ENCODE measurements at places on chromosomes 5 and 9.

GRCh38 chr5:138849439-138849838 lies 25.7 kb downstream of the LRRTM2 start:
- peak; percentile 51 for DNase-seq

- DNase-seq: peak; percentile 7
These were observed 1.3 kb downstream of the EEIG1 start for GRCh38 chr9:127979333-127980059.

DNA sequence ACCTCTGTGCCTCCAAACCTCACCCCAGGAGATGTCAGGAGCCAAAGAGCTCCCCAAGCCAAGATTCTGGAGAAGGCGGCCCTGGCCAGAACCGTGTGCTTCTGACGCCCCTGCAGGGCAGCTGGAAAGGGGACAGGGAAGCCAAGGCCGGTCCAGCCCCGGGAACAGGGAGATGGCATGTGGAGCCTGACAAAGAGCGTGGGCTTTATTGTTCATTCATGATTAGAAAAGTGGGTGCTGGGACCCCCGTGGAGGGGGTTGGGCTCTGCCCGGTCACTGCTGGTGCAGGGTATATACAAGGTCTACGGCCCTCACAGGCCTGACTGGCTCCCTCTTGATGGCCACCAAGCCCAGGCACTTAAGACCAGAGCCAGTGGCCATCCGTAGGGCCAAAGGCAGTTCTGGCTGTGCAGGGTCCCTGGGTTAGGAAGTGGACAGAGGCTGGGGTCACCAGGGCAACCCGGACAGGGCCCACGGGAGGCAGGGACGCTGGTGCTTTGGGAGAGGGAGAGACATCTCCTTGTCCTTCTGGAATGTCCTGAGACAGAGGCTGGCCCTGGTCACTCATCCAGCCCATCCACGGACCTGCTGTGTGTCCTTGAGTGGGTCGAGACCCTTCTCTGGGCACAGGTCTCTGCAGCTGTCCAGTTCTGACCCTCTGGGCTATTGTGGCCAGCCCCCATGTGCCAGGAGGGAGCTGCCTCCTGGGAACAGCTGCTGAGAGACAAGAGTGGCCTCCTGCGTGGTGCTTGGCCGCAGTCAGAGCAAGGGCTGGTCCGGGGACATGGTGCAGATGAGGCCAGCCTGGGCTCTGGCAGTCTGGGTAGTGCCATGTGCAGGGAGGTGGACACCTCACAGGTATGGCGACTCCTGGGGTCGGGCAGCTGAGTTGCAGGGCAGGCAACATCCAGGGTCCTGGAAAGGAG lies 12.5 kb downstream of the NINJ1 start:
- no peak for DNase-seq

DNA sequence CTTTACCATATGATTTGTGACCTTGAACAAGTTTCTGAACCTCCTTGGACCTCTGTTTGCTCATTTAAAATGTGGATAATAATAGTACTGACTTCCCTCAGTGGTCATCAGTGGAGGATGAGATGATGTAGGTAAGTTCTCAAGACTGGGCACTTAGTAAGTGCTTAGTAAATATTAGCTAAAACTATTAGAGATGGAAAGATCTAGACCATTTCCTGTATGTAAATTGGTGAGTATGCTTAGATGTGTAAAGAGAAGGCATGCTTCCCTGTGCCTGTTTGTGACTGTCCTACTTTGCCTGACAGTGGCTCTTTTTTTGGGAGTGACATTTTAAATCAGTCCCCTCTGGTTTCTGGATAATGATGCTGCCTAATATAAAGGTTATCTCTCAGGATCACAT lies 288.1 kb downstream of the GABRB2 start:
- no peak for DNase-seq

- no peak for DNase-seq
These were observed 1975.3 kb upstream of the CDH6 start for GRCh38 chr5:29218138-29218537.

- no peak for DNase-seq
These were observed 33.5 kb upstream of the JADE2 start for GRCh38 chr5:134491841-134492442.

DNA sequence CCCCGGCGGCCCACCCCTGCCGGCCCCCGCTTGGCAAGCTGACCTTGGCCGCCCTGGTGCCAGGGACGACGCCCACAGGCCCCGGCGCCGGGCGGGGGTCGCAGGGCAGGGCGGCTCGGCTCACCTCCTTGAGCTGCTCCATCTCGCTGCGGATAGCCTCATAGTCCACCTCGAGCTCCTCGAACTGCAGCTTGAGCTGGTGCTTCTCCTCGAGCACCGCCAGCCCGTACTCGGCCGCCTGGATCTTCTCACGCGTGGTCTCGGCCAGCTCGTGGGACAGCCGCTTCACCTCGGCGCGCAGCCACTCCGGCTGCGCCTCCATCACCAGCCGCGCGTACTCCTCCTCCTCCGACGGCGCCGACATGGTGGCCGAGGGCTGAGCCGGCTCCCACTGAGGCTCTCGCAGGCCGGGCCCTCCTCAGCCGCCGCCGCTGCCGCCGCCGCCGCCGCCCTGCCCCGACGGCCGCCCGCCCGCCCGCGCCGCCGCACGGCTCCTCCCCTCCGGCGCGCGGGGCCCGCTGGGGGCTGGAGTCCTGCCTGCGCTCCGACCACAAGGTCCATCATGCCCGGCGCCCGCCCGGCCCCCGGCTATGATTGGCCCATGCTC lies at the start of gene BICD2:
Gene BICD2 (minus strand): TSS at position 453 of the 607 bp plus-strand sequence. CDS start 89 bp downstream, at position 364.
- no peak for DNase-seq

Measured in astrocyte (in vitro differentiated cells and primary cell).